EL (cell line): ENCODE measurements at places on chromosomes 1 and 21.

DNA sequence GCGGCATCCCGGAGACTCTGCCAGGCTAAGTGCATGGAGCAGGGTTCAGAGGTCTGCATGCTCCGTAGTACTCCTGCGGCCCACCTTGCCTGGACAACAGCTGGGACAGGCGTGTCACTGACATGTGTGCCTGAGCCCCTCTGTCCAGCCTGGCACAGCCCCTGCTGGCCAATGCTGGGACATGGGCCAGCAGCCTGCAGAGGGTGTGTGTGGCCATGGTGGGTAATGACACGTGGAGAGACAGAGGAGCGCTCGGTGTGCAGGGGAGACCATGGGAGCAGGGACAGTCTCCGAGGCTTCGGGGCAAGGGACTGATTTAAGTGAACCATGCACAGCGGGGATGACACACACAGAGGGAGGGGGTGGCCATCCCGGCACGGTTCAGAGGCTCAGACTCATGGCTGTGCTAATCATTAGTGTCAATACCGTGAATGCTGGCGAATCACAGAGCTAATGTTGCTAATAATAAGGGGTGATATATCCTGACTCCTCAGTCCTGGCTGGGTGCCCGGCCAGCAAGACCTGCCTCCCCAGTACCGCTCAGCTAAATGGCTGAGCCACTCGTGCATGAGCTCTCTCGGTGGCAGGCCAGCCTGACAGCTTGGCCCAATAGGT, 41.5 kb downstream of the IGSF21 start:
- no peak for DNase-seq

DNA sequence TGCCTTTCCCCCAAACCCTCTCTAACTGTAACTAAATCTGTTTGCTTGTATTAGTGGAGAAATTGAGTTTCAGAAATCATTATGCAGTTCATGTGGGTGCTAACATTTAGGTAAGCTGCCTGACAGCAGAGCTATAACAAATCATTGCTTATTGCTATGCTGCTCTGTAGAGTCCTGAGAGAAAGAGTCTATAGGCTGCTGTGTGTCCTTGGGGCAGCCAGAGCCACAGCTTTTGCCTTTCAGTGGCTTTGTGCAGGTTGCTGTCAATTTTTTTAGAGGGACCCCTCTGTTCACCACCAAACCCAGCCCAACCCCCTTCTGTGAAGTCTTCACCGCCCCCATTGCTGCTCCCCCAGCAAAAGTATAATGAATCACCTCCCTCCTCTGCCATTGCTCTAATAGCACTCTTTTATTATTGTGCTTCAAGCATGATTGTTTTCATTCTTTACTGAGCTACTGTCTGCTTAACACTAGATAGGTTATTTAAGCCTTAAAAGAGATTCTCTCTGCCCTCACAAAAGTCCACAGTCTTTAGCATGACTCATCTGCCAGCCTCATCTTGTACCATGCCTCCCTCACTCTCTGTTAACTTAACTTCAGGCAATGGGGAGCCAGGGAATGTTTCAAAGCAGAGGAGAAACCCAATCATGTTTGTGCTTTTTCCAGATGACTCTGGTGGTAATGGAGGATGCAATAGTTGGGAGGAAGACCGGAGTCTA, 38.6 kb downstream of the DIRAS3 start:
- DNase-seq, result no peak

DNA sequence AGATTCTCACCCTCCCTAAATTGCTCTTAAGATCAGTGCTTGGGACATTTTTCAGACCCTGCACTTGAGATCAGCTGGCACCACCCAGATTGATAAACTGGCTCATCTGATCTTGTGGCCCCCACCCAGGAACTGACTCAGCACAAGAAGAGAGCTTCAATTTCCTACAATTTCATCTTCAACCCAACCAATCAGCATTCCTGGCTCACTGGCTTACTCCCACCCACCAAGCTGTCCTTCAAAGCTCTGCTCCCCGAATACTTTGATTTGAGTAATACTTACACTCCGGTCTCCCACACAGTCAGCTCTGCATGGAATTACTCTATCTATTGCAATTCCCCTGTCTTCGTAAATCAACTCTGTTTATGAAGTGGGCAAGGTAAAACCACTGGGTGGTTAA, 461.9 kb upstream of the RGS18 start:
- DNase-seq, result no peak

DNA sequence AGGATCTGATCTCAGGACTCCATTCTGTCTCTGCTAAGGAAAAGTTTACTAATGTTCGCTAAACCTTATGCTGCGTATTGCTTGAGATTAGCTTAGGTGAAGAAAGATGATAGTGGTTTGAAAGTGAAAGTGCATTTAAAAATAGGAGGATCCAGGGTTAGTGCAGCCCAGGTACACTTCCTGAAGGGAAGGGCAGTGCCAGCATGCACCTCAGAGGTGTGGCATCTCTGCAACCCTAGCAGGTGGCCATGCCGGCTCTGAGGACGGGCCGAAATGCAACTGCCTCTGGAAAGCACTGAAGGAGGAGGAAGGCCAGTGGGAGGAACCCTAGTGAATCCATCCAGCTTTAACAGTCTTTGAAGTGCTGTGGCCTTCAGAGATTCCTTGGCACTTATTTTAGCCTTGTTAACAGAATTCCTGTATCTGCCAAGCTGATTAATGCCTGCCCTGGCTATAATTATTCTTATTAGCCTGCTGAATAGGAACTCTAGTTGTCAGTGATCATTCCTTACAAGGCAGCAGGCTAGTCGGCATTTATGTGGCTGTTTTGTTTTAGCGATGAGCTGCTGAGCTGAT, 5.5 kb downstream of the PTGFRN start:
- DNase-seq, result no peak

GRCh38 chr1:22317231-22317919, 134.3 kb upstream of the ZBTB40 start:
- peak; percentile 19 for DNase-seq

DNA sequence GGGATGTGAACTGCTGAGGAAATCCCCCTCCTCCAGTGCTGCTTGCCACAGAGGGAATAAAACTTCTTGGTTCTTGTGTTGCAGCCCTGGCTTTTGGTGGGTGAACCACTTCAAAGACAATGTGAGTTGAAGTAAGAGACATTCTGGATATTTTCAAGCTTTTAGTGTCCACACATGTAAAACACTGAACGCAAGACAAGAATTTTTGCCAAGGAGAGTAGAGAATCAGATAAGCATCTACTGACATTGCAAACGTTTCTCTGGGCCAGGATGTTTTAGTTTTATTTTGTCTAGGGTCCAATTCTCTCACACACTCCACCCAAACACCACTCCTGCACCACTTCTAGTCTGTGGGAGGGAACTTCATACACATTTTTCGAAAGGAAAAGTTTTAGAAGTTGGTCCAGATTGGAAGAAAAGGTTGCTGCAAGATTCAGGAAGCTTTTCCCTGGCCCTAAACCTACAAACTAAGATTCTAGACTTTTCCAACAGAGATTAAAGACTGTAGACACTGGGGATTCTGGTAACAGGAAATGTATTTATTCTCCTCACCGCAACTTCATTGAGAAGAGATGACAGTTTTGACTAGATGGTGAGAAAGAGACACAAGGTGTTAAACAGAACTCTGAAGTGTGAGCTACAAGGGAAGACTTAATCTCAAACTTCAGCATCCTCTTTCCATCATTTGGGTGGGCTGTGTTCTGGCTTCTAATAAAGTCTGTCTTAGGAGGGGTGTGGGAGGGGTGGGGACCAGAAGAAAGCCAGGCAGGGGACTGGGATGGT, 16.1 kb downstream of the FASLG start:
- DNase-seq, result no peak

DNA sequence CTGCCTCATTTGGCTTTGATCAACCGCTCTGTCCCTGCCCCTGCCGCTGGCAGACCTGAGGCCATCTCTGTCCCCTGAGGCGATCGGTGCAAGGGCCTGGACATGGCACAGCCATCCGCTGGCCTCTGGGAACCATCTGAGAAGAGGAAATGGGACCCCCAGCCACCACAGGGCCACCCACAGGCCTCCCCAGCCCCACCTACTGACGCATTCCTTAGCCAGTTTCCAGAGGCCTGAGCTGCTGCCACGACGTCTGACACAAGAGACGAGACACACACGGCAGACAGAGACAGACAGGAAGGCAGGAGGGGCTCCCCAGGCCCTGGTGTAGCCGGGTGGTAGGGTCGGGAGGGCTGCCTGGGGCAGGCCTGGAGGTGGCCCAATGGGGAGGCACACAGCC, 37.3 kb upstream of the EDN2 start:
- no peak for DNase-seq

- no peak for DNase-seq
Observed at GRCh38 chr1:176577646-176578197, 114.7 kb downstream of the PAPPA2 start.

GRCh38 chr1:83531521-83532309, 467.2 kb downstream of the TTLL7 start:
- DNase-seq, result no peak

- no peak for DNase-seq
Observed at GRCh38 chr1:220504329-220504728, 23.6 kb upstream of the MARK1 start.

- DNase-seq, result peak; percentile 41
Observed at GRCh38 chr1:1599030-1599934, 653 bp downstream of the FNDC10 start.
